ENCODE measurements at places on chromosomes 5 and 9.

- DNase-seq, result no peak
These were observed 719.5 kb downstream of the TLR4 start for GRCh38 chr9:118423721-118424120.

- no peak for DNase-seq
These were observed 29.3 kb upstream of the STOM start for GRCh38 chr9:121399126-121399882.

DNA sequence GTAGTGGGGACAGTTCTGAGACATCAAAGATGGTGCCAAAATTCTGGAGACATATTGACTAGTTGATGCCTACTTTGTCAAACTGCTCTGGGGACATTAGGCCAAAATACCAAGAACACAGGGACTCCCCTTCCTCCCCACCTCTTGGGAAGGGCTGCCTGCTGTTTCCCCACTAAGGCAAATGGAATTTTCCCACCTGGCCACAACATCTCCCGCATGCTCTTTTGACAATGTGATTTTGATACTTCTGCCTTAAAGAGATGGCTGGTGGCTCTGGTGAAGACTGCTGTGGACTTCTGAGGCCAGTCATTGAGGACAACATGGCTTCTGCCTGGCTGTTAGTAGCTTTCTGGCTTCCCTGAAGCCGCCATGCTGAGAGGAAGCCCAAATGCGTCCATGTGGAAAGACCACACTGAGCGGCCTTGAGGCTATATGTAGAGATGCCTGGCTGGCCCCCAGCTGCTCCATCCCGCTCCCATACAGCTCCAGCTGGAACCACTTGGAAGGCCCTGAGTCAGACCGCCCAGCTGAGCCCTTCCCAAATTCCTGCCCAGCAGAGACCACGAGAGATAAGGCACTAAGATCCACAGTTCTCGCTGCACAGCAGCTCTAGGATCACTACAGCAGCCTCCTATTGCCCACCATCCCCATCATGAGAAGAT, 226.7 kb downstream of the SYK start:
- no peak for DNase-seq

GRCh38 chr9:110753731-110754231, 85.2 kb downstream of the MUSK start:
- DNase-seq, result no peak
